Prostate gland (tissue), 2 donors: ENCODE measurements at places on chromosomes 6 and 20.

DNA sequence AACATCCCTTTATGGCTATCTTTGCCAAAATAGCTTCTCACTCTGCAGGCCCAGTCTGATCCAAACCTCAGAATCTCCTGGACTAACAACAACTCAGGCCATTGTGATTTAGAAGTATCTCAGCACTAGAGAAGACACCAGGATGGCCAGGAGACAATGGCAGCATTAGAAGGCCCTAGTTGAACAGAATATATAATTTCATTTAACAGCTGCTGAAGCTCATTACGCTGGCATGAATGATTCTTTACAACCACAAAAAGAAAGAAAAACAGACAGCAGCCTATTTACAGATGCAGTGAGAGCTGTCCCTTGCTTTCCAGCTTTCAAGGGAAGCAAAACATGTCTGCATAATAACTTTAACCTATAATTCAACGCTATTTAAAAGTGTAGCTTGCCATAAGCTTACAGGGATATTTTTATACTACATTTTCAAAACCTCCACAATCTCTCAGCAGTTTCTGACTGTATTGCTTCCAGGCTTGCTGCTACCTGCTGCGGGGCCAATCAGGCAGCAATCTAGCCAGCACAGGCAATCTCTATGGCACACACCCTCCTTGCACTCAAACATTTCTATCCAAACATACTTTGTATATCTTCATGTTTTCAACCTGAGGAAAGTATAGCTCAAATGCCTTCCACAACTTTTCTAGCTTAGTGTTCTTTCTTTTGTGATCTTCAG is 107.3 kb downstream of the OGFRL1 start:
- no peak for DNase-seq

GRCh38 chr6:89999154-89999553 is 104.9 kb downstream of the GJA10 start:
- no peak for DNase-seq

- DNase-seq: no peak
Measured at GRCh38 chr20:50259705-50260478, 69.3 kb downstream of the CEBPB start.

DNA sequence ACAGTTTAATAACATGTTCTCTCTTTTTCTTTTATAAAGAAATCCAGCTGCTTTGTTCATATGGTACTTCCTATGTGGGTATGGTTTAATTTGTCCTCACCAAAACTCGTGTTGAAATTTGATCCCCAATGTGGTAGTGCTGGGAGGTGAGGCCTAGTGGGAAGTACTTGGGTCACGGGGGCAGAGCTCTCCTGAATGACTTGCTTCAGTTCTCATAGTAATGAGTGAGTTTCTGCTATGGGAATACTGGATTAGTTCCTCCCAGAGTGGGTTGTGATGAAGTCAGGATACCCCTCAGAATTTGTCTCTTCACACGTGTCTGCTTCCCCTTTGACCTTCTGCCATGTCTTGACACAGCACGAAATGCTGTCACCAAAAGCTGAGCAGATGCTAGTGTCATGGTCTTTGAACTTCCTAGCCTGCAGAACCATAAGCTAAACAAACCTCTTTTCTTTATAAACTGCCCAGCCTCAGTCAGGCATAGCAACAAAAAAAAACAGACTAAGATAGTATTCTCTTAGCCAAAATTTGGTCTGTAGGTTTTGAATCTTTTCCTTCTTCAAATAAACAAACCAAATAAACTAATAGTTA is 87.8 kb upstream of the HS3ST5 start:
- DNase-seq: no peak

GRCh38 chr6:26205161-26205624 is 118.0 kb downstream of the HFE start:
- DNase-seq: peak; percentile 77

- DNase-seq: no peak
Measured at GRCh38 chr20:11328839-11329238, 588.9 kb upstream of the BTBD3 start.

DNA sequence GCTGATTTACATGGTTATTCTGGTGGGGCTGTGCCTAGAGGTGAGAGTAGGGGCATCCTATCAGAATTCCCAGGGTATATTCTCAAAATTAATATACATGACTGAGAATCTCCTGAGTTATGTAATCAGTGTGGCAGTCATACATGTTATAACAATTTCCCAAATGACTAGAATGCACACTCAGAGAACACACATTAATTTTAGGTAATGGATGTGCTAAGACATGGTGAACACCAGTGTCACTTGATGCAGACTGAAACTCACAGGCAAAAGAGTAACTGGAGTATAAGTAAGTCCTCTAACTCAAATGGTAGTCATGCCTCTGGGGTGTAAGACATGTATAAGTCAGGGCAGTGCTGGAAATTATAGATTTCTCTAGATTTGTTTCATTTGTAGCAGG is 1198.4 kb upstream of the CITED2 start:
- no peak for DNase-seq

DNA sequence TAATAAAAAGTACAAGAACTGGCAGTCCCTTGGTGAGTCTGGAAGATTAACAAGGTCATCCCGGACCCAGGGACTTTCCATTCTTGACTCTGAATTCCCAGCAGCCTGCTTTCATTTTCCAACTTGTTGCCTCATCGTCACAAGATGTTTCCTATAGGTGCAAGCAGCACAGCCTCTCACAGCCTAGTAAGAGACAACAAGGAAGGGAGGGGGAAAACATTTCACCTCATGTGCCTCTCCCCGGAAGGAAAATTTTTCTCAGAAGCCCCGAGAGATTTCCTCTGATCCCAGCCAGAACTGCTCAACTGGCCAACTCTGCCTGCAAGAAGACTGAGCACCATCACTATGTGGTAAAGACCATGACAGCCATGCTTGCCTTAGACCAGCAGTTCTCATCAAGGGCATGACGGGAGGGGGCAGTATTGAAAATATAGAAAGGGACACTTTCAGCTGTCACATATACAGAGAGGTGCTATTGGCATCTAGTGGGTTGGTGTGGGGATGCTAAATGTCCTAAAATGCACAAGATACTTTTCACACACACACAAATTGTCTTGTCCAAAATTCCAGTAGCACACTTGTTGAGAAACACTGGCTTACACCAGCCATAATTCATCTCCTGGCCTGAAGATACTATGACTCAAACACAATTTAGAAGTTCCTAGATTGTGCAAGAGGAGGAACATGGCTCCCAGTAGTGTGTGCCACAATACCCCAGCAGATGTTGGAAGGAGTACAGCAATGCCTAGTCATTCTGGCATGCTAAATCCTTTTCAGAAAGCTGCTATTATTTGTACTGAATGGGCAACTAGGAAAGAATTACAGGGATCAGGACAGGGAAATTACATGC is 10.8 kb upstream of the WTAP start:
- DNase-seq: peak; percentile 84

DNA sequence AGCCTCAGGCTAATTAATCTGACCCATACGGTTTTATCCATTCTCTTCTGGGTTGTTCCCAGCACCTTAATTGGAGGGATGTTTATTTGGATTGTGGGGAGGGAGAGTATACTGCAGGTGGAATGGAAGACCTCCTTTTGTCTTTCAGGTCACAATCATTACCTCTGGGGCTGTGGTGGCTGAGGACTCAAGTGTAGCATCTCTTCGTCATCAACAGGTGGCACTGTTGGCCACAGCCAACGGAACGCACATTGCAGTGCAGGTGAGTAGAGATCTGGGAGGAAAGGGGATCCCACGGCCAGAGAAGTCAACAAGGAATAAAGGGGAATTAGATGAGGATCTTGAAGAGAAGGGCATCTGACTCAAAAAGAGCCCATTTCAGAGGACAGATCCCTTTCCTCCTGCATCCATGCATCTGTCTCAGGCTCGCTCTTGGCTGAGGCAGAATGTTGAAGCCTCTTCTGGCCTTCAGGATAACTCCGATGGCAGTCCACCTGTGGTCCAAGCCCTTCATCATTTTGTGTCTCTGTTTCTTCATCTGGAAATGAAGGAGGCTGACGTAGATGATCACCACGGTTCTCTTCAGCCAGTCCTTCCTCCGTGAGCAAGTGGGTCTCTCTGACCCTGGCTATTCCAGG is 3.2 kb upstream of the DEF6 start:
- DNase-seq: peak; percentile 43

- no peak for DNase-seq
Measured at GRCh38 chr6:159995405-159995804, 26.5 kb downstream of the IGF2R start.

- DNase-seq: no peak
Measured at GRCh38 chr6:31908791-31909190, 6.9 kb upstream of the ZBTB12 start.

DNA sequence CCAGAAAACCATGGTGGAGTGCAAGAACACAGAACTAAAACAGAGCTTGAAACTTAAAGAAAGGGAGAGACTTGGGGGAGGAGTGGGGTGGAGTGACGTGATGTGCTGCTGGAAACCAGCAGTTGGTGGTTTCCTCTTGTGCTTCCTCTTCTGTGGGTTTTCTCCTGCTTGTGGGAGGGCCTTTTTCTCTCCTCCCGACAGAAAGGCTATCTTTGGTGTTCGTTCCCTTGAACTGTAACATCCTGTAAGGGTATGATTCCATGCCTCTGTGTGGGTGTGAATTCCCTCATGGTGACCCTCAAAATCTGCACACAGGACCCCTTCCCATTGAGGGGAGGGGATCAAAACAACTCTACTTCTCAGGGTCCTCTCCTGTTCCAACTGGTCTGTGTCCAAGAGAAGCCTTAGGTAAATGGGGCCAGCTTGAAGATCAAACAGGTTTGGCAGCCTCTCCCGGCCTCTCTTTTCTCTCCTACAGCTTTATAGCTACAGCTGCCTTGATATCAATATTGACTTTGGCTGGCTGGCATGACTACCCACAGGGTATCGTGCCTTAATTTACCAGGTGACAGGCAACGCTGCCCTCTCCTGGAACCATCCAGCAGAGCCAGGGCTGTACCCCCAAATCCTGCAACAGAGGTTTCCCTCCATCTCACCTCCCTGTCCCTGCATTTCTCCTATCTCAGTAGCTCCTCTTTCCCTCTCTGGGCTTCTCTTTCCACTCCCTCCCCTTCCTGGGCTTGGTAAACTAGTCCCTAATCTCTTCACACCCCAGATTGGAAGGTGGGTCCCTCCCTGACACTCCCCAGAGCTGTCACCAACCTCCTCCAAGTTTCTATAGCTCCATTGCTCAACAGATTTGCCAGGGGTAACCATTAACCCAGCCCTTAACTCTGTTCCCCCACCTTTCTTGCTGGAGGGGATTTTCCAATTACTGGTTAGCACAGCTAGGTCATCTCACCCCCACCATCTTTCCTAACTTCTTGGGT is 1.5 kb upstream of the MSH5 start:
- peak; percentile 92 for DNase-seq

DNA sequence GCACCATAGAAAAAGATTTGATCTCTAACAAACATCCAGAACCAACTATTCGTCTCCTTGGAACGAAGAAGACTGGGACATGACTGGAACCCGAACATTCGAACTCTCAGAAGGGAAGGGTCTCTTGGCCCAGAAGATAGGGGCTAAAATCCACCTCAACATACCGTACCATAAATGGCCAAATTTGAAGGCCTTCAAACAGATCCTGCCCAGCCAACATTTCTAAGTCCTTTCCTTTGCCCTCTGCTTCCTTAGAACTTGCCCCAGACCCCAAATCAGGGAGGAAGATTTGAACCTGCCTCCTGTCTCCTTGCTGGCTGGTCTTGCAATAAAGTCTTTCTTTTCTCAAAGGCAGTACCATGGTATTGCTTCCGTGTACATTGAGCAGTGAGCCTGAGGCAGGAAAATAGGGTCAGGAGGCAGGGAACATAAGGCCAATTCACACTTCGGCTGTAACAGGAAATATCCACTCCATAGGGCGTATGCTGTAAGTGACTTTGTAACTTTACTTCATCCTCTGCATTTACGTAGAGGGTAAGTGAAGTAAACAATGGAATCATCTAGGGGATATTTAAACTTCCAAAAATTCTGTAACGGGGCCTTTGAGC is 1.8 kb upstream of the PXDC1 start:
- no peak for DNase-seq

GRCh38 chr6:164570801-164571200 is 738.6 kb downstream of the C6orf118 start:
- DNase-seq: no peak

DNA sequence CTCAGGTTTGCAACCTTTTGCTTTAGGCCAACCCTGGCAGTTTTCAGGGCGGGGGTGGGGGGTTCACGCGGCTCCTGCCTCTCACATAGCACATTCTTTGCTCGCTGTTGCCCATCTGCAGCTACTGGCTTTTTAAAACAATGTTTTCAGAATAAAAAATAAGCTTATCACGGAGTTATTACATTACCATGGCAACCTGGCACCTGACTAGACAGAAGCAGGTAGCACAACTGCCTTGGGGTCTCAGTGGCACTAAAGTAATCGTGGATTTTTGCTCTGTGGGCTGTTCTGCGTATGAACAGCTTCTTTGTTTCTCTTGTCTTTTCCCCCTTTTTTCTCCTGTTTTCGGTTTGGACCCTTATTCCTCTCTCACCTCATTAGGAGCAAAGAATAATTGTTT is 9.1 kb upstream of the MANBAL start:
- DNase-seq: no peak

GRCh38 chr6:38337819-38338465 is 301.8 kb downstream of the BTBD9 start:
- DNase-seq: no peak

DNA sequence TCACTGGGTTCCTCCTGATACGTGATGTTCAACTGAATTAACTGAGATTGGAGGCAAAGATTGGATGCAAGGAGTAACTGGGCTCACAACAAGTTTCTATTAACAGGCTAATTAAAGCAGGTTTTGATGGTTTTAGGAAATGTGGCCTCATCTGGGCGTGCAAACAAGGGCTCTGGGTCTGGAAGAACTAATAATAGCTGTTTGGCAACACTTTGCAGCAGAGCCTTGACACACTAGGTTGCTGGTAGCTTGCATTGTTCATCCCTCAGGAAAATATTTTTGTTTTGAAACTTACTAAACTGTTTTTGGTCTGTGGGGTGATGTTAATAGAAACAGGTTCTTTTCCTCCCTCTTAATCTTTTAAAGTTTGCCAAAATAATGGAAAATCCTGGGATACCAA is 117.2 kb upstream of the CD93 start:
- DNase-seq: no peak

DNA sequence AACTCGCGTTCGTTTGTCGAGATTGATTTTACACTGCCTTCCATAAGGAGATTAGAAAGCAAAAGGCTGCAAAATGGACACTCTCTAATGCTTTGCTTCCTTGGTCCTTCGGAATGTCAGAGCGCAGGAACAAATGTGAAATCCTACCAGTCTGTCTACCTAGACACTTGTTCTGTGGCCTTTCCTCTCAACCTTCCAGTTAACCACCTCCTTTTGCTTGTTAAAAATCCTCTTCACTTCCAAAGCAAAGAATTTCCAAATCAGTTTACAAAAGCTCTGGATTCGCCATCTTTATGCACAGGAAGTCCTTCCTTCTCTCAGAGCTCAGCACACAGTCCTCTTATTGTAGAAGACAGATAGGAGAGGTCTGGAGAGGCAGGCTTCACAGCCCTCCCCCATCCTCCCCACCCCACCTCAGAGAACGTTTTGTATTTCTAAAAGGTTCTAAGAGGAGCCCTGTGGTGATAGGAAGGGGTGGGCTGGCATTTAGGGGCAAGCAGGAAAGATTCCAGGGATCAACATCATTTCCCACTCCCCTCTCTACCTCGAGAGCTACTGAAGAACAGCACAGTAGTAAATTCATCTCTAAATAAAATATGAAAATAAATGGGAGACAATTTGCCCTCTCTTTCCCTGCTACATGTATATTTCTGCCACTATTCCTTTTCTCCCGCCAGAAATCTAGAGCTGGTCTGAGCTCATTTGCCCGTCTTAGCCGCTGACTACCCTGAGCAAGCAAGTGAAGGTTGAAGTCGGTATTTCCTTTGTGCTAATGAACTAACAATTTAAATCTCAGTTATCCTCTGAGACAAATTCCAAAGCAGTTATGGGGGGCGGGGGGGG is 18.9 kb downstream of the TFAP2A start:
- DNase-seq: no peak
